Stimulated activated CD8-positive, alpha-beta memory T cell treated with anti-CD3 and anti-CD28 coated beads, Interleukin-4, amount 100 ng/mL, for 1 hour (primary cell): ENCODE measurements at places on chromosomes 2 and 18.

DNA sequence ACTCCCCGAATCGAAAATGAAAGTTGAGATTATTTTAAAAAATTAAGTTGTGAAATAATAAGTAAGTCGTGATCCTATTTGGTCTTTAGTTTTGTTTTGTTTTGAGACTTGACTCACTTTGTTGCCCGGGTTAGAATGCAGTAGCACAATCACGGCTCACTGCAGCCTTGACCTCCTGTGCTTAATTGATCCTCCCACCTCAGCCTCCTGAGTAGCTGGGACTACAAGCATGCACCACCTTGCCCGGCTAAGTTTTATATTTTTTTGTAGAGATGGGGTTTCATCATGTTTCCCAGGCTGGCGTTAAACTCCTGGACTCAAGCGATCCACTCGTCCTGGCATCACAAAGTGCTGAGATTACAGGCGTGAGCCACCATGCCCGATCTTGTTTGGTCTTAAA, 326.2 kb downstream of the MYCN start:
- DNase-seq, result no peak

DNA sequence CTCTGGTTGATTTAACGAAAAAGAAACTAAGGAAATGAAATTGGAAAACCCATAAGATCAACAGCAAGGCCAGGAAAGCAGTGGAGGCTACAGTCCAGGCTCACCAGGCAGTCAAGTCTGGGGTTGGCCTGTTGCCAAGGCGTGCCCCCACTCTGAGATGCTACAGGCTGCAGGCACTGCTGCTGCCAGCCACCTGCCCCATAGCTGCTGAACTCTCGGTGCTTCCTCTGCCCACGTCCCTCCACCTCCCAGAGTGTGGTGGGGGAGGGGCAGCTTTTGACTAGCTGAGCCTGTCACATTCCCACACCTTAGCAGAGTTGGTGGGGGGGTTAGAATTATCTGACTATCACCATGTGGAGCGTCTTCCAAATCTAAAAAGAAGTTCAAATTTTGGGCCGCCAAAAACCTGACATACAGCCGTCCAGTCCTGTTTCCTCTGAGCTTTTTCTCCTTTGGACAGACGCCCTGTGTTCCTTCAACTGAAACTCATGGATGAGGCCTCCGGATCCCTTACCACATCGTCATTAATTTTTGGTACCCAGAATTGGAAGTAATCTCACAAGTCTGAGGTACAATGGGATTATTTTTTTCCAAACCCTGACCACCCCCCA, 3.9 kb upstream of the SH3RF3 start:
- DNase-seq, result no peak

DNA sequence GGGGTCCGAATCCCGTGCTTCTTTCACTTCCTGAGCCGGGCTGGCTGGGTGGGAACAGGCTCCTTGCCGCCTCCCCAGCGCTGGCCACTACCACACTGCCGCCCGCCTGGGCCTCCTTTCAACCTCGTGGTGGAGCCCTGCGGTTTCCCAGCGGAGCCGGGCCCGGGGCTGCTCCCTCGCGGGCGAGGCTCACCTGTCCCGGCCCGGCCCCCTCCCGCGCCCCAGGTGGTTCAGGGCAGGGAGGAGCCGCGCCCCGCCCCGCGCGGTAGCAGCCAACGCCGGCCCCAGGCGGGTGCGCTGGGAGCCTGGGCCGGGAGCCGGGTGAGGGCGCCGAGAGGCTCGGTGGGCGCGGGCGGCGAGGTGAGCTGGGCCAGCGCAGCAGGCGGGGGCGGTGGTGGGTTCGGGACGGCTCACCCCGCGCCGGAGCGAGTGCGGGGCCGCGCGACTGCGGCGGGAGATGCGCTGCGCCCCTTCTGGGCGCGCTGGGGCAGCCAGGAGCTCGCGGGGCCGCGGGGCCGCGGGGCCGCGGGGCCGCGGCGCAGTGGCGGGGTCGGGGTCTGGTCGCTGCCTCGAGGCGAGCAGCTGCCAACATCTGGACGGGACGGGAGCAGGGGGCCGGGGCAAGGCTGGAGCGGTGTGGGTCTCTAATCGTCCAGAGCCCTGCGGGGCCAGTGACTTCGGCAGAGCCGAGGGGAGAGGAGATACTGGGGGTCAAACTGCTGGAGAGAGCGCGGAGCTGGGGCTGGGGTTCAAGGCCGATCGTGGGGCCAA, at the start of gene LYPD6B:
LYPD6B (plus strand) TSS at position 258 of the 771 bp plus-strand sequence. CDS start 92,250 bp downstream, outside the sequence.
- no peak for DNase-seq

- no peak for DNase-seq
Measured at GRCh38 chr2:55403256-55403998, 16.2 kb downstream of the CCDC88A start.

- no peak for DNase-seq
Measured at GRCh38 chr2:160200921-160201320, 849 bp upstream of the ITGB6 start.

DNA sequence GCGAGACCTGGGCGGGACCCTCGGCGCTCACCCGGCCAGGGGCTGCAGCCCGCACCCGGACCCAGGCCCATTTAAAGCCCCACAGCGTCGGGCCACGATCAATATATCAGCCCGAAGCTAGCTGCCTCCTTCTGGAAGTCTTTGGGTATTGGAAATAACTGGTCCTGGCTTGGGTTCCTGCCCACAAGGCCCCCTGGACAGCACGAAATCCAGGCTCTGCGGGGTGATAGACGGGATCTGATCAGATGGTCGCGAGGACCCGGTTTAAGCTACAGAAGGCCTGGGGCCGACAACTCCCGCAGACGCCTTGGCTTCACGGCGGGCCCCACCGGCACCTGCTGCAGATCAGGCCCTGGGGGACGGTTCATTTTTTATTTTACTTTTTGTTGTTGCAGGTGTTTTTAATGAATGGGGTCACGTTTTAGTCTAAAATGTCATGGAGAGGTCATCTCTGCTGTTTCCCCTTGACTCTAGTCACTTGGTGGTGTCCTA, 362 bp upstream of the PSTPIP2 start:
- no peak for DNase-seq

- DNase-seq, result no peak
Measured at GRCh38 chr2:199983534-199983933, 28.2 kb downstream of the MAIP1 start.

GRCh38 chr2:232926431-232926939, 56.4 kb downstream of the SNORC start:
- no peak for DNase-seq
